Hematopoietic multipotent progenitor cell treated with erythropoietin and hydrocortisone succinate and interleukin-3 and kit ligand, for 17 days (in vitro differentiated cells): ENCODE measurements at places on chromosomes 1 and 21.

- no peak for DNase-seq
These were observed 24.8 kb downstream of the RAB4A start for GRCh38 chr1:229295745-229296144.

GRCh38 chr1:157168015-157168414 is 29.8 kb upstream of the ETV3 start:
- DNase-seq: no peak

DNA sequence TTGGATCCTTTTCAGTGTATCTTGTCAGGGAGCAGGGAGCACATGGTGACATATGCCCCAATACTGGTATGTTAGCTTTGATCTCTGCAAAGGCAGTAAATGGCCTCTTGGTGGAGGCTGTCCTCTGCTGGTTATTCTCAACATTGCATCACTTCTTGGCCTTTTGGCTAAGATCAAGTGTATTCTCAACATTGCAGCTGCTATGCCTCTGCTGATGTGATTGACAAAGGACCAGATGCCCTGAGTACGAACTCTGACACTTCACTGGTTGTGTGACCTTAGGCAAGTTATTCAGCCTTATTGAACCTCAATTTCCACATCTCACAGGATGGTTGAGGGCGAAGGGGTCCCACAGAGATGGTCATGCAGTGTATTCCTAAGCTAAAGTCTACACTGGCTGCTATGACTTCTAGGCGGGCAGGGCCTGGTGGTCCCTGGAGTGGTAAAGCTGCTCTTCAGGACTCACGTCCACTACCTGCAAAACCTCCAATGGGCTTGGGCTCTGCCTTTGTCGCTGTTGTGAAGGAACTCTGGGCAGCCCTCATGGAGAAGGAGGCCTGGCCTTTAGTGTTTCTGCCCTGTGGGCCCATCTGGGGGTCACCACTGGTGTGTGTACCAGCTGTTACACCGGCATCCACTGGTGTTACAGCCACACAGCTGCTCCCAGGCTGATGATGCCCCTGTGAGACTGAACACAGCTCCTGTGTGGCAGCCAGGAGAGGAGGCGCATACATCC is 64.8 kb downstream of the DNTTIP2 start:
- DNase-seq: peak; percentile 66

- no peak for DNase-seq
These were observed 56.4 kb upstream of the GRIK3 start for GRCh38 chr1:37090671-37091070.

DNA sequence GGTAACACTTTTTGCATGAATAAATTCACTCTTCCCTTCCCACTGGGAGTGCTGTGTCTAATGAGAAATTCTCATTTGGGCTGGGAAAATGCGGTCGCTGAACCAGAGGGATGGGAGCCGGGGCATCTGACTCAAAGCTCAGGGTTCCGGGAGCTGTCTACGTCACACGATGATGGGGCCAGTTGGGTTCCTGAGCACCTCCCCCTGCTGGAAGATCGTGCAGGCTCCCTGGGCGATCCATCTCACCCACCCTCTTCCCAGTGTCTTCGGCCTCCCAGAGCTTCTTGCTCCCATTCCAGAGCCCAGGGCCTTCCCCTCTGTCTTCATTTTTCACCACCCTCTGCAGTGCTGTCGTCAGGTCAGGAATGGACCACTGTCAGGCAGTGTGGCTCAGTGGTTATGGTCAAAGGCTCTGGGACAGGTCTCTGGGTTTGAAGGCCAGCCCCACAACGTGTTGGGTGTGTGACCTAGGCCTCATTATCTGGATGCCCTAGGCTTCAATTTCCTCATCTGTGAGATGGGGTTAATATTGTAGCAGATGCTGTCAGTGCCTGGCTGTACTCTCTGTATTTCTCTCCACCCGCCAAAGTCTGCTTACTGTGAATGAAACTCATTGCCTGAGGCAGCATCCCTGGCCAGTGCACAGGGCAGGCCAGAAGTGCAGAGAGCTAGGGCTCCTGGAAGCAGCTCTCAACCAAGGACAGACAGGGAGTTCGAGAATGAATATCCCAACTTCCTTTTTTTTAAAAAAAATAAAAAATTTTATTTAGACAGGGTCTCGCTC is 31.8 kb downstream of the IGSF21 start:
- DNase-seq: no peak

- DNase-seq: no peak
These were observed 138.7 kb downstream of the MIS18A start for GRCh38 chr21:32140151-32140550.

GRCh38 chr21:39065917-39066316 is 117.3 kb downstream of the PSMG1 start:
- DNase-seq: no peak

DNA sequence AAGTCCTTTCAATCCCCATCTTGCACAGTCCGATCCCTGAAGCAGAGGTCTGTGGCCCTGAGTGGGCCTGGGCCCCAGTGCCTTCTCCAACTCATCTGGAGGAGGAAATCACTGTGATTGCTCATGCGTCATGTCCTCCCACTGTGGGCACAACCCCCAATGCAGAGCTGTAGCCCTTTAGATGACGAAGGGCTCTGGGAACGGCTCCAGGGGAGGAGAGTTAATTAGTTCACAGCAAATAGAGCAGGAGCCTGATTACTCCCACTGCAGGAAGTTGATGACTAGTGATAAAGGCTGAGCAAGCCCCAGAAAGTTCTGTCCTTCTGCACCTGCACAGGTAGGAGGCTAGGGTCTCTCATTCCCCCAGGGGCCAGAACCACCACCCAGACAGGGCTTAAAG is 111.5 kb downstream of the CCDC185 start:
- no peak for DNase-seq

DNA sequence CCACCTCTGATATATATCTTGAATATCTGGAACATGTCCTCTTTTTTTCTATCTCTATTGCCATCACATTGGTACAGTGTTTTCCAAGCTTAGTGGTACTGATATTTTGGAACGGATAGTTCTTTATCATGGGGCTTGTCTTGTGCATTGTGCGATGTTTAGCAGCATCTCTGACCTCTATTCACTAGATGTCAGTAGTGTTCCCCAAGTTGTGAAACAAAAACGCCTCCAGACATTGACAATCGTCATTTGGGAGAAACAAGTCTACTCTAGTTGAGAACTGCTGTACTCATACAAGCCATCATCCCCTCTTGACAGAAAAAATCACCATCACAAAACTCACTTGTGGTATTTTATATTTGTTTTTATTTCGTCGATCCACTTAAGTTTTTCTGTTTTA is 79.7 kb upstream of the CHODL start:
- DNase-seq: no peak

GRCh38 chr21:18673789-18674188 is 270.2 kb upstream of the TMPRSS15 start:
- no peak for DNase-seq

DNA sequence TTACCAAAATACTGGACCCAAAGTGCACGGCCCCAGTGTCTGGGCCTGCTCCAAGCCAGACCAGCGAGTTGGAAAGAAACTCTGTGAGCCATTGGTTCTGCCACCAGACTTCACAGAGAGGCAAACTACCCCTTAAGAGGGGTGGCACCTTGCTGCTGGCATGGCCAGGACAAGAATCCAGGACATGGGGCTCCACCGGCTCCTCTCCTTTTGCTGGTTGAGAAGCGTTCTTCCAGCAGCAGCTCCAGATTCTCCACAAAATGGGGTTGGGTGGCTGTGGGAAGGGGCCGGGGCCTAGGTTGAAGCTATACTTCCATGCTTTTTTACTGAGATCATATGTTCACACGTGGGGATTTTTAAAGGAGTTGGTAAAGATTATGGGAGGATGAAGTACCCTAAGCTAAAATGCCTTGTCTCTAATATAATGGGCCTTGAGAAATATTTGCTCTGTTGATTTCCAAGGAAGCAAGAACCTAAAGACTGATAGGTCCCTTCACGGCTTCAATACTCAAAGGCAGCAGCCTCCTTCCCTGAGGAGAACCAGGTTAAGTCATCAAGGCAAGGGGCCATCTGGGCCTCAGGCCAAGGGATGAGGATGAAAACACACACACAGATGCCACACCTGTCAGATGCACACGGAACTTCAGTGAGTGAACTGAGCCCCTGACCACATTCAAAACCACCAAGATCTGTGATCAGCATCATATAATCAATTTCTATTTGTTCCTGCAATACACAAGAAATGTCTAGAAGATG is 3.1 kb downstream of the C1orf198 start:
- no peak for DNase-seq

GRCh38 chr21:38166173-38166535 is 90.6 kb upstream of the KCNJ15 start:
- DNase-seq: no peak

DNA sequence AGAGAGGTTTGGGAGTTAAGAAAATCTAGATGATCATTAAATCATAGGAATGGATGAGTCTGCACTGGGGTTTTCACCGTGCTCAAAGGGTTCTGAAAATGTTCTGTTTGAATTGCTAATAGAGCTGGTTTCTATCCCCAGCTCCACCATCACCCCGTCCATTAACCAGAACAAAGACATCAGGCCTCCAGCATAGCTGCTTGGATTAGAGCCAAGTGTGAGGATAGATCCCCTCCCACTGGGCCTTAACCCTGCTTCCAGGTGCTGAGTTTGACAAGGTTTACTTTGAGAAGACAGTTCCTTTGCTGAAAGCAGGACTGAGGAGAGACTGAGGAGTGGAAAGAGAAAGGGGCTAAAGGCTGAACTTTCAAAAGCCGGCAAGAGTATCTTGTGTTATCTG is 48.3 kb downstream of the MPZL1 start:
- DNase-seq: no peak

DNA sequence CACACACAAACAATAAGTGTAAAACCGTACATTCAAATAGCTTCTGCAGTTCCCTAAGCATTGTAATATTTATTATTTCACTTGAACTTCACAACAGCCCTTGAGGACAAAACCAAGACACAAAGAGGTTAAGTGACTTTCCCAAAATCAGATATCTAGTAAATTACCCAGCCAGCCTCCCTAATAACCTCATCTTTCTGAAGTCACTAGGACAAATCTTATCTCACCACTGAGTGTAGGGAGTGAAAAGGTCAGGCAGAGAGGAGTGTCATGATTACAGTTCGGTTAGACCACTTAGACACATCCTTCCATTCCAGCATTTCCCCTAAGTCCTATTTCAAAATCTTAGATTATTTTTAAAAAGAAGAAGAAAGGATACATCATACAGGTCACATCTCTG is 377.3 kb upstream of the NFIA start:
- no peak for DNase-seq

DNA sequence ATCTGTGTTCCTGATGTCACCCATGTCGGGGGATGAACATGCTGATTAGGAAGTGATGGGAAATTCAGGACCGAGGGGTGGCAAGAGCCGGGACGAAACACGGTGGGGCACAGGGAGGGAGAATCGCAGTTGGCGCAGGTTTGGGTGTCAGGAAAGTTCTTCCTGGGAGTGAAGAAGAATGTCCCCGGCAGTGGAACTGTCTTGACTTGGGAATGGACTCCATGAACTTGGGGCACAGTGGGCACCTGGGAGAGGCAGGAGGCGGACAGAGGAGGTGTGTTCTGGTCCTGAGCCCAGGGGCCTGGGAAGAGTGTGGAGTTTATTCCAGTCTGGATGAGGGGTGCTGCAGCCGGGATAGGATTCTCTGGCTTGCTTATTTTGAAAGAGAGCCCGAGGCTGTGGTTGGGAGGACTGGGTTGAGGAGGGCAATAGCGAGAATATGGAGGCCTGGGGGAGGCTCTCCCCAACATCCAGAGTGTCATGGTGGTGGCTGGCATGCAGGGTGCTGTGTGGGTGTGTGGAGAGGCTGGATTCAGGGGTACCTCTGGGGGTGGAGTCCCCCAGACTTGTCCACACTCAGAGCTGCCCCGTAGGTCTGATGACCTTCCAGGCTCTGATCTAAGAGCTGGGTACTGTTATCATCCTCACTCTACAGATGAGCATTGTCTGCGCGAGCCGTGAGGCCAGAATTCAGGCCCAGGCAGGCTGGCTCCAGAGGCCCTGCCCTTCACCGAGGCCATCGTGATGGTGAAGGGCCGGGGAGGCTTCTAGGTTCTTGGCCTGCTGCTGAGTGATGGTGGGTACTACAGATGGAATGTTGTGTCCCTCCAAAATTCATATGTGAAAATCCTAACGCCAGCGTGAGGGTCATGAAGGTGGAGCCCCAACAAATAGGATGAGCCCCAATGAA is 274.5 kb upstream of the C1orf174 start:
- no peak for DNase-seq

DNA sequence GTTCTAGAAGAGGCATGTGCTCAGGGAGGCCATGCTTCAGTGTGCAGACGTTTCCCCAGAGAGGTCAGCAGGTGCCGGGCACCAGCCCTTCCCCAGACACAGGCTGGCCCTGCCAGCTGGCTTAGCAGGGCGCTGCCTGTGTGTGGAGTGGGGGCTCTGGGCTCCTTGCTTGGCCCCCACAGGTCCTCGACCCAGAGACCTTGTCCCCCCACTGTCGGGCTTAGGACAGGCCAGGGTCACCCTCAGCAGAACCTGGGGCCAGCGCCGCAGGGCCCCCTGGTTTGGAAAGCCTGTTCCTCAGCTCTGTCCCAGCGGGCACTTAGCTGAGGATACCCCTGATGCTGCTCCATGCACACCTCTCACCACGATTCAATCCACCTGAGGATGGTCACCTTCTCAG is 172.3 kb upstream of the ARHGEF16 start:
- no peak for DNase-seq

DNA sequence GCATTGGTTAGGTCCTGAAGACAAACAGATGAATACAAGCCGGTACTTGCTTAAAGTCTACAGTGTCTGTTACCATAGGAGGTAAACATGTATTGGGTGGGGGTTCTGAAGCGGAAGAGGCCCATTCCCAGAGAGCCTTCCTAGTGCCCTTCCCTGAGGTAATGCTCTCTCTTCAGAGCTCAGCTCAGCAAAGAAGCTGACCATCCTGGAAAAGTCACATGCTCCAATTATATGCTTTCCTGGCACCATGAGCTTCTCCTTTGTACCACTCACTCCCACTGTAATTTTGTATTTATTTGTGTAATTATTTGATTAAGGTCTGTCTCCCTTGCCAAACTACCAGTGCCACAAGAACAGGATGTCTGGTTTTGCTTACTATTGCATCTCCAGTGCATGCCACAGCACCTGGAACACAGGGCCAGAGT is 42.0 kb downstream of the RAB3B start:
- no peak for DNase-seq

DNA sequence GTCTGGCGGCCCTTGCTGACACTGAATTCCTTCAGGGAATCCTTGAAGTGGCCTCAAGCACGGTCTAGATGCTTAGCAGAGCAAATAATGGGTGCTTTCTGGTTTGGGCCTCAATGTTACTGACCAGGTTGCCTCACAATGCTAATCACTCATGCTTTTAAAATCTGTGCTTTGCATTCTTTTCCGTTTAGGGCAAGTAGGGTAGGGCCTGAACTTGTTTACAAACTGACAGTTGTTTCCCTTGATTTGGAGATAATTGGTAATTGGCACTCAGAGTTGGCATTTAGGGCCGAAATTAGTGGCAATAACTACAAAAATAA is 1.4 kb downstream of the VPS13D start:
- DNase-seq: no peak

GRCh38 chr1:10814312-10814711 is 17.9 kb upstream of the CASZ1 start:
- DNase-seq: no peak
